LHCN-M2 (cell line): ENCODE measurements at places on chromosomes 13 and 19. TPM values are rescaled to one million over a fixed set of nuclear protein-coding genes. Genes with fewer than 3 reads are reported as not detected.

GRCh38 chr19:21677696-21678418, 89.5 kb downstream of the ZNF100 start:
- DNase-seq, result no peak

DNA sequence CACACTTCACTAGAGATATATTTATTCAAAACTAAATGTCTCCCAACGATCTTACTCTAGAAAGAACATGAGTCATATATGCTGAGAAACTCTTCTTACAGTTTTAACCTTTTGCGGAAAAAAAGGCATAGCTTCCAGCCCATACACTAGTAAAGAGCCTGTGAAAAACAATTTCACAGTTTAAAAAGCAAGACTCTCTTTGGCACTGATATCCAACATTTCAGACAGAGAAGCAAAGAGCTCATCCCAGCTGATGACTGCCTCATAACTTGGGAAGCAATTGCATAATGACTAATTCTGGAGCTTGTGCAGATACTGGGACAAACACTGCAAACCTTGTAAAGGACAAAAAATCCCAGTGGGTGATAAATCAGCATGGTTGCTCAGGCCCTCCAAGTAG, 88.0 kb downstream of the ENOX1 start:
- peak; percentile 71 for DNase-seq

The DACH1 gene
- not detected in 2 replicates for total RNA-seq

DNA sequence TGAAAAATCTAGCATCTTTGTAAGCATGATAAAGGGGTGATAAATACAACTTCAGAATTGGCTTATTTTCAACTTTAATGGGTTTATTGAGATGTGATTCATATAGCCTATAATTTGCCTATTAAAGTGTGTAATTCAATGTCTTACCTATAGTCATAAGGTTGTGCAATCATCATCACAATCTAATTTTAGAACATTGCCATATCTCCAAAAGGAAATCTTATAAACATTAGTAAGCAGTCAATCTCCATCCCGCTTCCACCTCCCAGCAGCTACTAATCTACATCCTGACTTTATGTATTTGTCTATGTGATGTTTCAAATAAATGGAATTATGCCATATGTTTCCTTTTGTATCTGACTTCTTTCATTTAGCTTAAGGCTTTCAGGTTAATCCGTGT, 145.2 kb upstream of the KLHL1 start:
- DNase-seq, result no peak

- no peak for DNase-seq
Measured at GRCh38 chr13:38395497-38395788, 45.8 kb downstream of the UFM1 start.

DNA sequence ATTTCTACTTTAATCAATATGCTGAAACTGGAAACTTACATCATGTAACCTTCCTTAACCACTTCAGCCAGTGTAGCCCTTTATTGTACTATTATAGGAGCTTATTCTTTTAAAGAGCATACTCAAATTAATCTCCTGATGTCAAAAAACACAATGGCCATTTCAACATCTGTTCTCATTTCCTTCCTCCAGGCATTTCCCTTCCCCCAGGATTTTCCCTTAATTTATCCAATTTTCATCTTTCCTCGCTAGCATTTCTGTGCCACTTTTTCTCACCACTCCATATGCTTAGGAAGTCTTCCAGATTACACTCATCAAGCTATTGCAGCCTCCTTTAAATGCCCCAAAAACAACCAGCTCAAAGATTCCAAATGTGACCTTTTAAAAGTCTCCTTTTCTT, 265.0 kb downstream of the PCDH9 start:
- no peak for DNase-seq

GRCh38 chr13:66407128-66407527, 823.0 kb downstream of the PCDH9 start:
- no peak for DNase-seq

DNA sequence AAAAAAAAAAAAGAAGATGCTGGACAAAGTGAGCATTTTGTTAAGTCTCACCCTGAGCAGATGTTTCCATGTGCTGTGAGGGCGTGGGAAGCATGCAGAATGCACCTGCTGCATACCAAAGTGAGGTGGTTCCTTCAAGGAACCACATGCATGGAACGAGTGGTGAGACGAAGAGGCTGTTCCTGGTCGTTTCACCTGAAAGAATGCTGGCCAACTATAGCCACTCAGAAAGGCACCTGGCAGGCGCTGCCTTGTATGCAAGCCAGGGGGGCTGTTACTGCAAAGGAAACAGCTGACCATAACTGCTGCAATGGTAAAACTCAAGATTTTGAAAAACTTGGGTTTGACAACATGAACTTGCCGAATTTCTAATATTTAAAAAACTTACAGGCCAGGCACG, 14.7 kb downstream of the MIER2 start:
- DNase-seq, result no peak
